ENCODE measurements at places on chromosomes 6 and 20. TPM values are rescaled to one million over a fixed set of nuclear protein-coding genes. Genes with fewer than 3 reads are reported as not detected.
A peak's percentile ranks its signal among the peaks of the same experiment; 100 is the strongest.

DNA sequence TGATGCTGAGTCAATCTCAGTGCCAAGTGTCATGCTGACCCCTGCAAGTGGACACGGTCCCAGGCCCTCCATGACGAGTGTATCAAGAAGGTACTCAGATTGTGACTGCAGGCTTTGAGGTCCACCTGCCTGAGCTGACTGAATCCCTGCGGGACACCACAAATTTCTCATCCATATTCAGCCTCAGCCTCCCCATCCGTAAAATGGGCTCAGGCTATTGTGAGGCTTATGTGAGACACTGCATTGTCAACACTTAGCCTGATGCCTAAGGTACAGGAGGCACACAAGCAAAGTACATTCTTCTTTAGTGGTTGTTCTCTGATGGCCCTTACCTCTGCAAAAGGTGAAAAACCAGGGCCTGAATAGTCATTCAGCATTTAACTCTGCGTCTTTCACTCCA lies 70.4 kb upstream of the NFATC2 start:
- DNase-seq: no peak
- no peaks in the 10 kb centered on the region for H3K36me3 ChIP-seq
- no peak overlapping the region for H3K4me3 ChIP-seq
- no peak overlapping the region for H3K27ac ChIP-seq
- peaks cover 31% of the 10 kb centered on the region for H3K4me1 ChIP-seq
- H3K27me3 ChIP-seq: peaks cover 31% of the 10 kb centered on the region

PAX1 gene
- not detected for total RNA-seq

GRCh38 chr6:49333345-49334125 lies 129.5 kb downstream of the MMUT start:
- H3K36me3 ChIP-seq: no peaks in the 10 kb centered on the region
- no peak overlapping the region for H3K27ac ChIP-seq
- no peak for DNase-seq
- no peak overlapping the region for H3K4me3 ChIP-seq

GRCh38 chr6:157246771-157247484 lies 76.4 kb downstream of the TMEM242 start:
- H3K27ac ChIP-seq: no peak overlapping the region
- no peak overlapping the region for H3K4me3 ChIP-seq
- peaks cover 7% of the 10 kb centered on the region for H3K4me1 ChIP-seq
- peaks cover 48% of the 10 kb centered on the region for H3K27me3 ChIP-seq
- H3K36me3 ChIP-seq: peaks cover 2% of the 10 kb centered on the region

GRCh38 chr20:46651091-46651962 lies at the start of gene SLC13A3:
Gene SLC13A3, minus strand, starts transcription at chr20:46651459. Its CDS starts 38 bp downstream, at chr20:46651421.
- peaks cover 1% of the 10 kb centered on the region for H3K36me3 ChIP-seq
- DNase-seq: peak; percentile 33
- H3K4me3 ChIP-seq: no peak within 1 kb of the TSS
- no peak within 1 kb of the TSS for H3K27ac ChIP-seq
- H3K27me3 ChIP-seq: peaks cover 56% of the 10 kb centered on the region

DNA sequence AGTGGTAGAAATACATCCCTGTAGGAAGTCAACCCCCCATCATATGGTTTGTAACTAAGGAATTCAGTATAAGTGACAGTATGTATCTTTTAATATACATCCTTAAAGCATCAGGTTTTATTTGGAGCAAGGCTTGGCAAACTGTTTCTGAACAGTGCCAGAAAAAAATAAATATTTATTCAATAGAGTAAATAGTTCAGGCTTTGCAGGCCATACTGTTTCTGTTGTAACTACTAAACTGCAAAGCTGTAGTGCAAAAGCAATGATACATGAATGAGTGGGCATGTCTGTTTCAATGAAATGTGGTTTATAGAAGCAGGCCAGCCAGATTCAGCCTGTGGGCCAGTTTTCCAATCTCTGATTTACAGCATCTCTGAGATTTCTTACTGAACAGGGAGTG lies 977 bp downstream of the MEI4 start:
- peaks cover 1% of the 10 kb centered on the region for H3K27me3 ChIP-seq
- no peaks in the 10 kb centered on the region for H3K4me1 ChIP-seq
- DNase-seq: no peak
- H3K4me3 ChIP-seq: no peak overlapping the region

- H3K36me3 ChIP-seq: no peaks in the 10 kb centered on the region
- H3K4me3 ChIP-seq: no peak overlapping the region
- no peaks in the 10 kb centered on the region for H3K4me1 ChIP-seq
- DNase-seq: no peak
Observed at GRCh38 chr6:8207191-8207868, 105.0 kb upstream of the EEF1E1 start.

DNA sequence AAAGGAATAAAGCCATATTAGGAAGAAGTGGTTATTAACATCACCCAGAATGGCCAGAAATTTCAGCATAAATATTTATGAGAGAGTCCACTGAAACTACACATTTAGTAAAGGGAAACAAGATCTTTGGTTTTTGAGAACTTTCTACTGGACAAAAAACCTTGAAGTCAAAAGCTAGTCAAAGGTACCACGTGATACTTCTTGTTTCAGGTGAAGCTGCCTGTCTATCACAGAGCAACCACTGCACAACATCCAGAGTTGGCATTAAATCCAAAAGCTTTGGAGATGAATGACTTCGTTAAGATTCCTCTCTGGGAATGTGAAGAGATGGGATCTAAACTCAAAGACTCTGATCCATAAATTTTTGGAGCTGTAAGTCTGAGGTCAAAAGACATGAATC lies 137.0 kb downstream of the KCNQ5 start:
- H3K4me1 ChIP-seq: no peaks in the 10 kb centered on the region
- H3K27ac ChIP-seq: no peak overlapping the region
- H3K36me3 ChIP-seq: no peaks in the 10 kb centered on the region
- no peaks in the 10 kb centered on the region for H3K27me3 ChIP-seq
- no peak overlapping the region for H3K4me3 ChIP-seq

B3GAT2 gene
- 0.07 TPM for total RNA-seq

PRL gene
- not detected for total RNA-seq

DNA sequence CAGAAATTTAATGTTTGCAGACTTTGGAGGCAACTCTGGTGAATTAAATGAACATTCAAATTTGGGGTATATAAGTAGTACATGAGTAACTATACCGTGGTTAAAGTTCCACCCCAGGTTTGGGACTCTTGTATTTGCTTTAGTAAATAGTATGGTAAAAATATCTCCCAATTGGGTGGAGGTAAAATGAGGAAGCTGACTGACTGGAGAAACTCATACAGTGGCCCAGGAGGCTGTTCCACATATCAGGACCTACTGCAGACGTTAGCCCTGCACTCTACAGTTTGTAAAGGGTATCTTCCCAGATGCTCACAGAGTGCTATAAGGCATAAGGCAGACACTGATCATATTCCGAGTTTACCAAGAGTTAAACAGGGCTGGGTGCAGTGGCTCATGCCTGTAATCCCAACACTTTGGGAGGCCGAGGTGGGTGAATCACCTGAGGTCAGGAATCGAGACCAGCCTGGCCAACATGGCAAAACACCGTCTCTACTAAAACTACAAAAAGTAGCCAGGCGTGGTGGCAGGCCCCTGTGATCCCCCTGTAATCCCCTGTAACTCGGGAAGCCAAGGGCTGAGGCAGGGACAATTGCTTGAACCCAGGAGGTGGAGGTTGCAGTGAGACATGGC lies 53.7 kb downstream of the CPXM1 start:
- no peaks in the 10 kb centered on the region for H3K36me3 ChIP-seq
- peak; percentile 32 for DNase-seq

Data from activated CD8-positive, alpha-beta memory T cell treated with anti-CD3 and anti-CD28 coated beads, Interleukin-2, amount 10 ng/mL, durations not matched to agents 7 days and 5 days (primary cell).